ENCODE measurements at places on chromosomes 3 and 15. TPM values are rescaled to one million over a fixed set of nuclear protein-coding genes. Genes with fewer than 3 reads are reported as not detected.

Gene TTC14
- total RNA-seq: 33.2 TPM

Gene CCDC33
- total RNA-seq: not detected

Gene TRNT1
- 41.1 TPM for total RNA-seq

Gene SUSD5
- total RNA-seq: not detected

Gene ZDHHC19
- total RNA-seq: 5.5 TPM

DNA sequence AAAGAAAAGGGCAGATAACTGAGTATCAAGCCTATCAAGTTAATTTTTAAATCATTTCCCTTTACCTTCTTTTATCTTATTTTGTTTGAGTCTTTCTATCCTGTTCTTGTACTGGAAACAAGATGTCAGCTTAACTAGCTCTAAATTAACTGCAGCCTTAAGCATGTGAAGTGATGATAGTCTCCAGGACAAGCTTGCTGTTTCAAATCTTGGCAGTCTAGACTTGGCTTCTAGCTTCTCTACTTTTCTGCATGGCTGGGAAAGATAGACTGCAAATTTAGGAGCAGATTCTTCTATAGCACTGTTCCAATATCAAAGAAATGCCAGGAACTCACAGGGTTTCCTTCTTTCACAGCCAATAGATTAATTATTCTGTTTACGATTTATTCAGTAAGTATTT is 1034.4 kb downstream of the TUSC7 start:
- no peaks in the 10 kb centered on the region for H3K36me3 ChIP-seq
- H3K4me1 ChIP-seq: no peaks in the 10 kb centered on the region
- H3K27ac ChIP-seq: no peak overlapping the region
- no peak overlapping the region for H3K4me3 ChIP-seq

DNA sequence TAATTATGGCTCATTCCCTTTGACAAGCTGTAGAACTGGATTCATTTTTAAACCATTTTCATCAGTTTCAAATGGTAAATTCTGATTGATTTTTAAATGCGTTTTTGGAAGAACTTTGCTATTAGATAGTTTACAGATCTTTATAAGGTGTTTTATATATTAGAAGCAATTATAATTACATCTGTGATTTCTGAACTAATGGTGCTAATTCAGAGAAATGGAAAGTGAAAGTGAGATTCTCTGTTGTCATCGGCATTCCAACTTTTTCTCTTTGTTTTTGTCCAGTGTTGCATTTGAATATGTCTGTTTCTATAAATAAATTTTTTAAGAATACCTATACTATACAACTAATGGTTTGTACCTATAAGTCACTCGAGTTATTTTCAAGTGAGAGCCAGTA is 62.7 kb downstream of the PXYLP1 start:
- DNase-seq: no peak
- no peak overlapping the region for H3K4me3 ChIP-seq
- no peaks in the 10 kb centered on the region for H3K36me3 ChIP-seq
- peaks cover 19% of the 10 kb centered on the region for H3K4me1 ChIP-seq

DNA sequence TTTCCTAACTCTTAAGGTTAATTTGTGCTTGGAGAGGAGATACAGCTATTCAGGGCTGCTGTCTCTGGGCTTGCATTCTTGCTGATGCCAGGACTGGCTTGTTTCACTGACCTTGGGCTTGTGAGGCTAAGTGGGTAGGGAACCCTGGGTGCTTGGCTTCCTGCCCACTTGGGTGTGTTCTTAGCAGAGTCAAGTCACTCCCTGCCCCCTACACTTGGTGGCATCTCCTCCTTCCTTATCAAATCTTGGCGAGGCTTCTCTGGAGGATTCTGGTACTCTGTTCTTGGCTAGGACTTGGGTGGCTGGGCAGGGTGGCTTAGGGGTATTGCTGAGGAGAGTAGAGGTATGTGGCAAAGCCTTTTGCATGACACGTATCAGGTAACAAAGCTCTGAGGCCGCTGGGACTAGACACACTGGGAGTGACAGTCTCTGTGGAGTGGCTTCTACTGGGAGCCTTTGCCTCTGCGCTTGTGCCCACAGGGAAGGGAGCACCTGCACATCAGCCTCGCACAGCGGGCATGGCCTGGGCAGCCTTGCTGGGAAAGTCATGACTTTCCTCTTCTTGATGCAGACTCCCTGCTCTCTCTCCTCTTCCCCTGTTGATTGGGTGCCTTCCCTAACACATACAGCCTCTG is 41.8 kb downstream of the CHCHD6 start:
- no peaks in the 10 kb centered on the region for H3K36me3 ChIP-seq
- no peak overlapping the region for H3K27ac ChIP-seq
- DNase-seq: no peak
- peaks cover 13% of the 10 kb centered on the region for H3K4me1 ChIP-seq

- H3K4me1 ChIP-seq: no peaks in the 10 kb centered on the region
- H3K36me3 ChIP-seq: no peaks in the 10 kb centered on the region
- DNase-seq: no peak
- no peak overlapping the region for H3K27ac ChIP-seq
- H3K27me3 ChIP-seq: peaks cover 13% of the 10 kb centered on the region
Observed at GRCh38 chr3:12234192-12234591, 54.7 kb upstream of the PPARG start.

GRCh38 chr3:41088882-41089281 is 110.4 kb upstream of the CTNNB1 start:
- no peaks in the 10 kb centered on the region for H3K36me3 ChIP-seq
- no peak for DNase-seq
- H3K4me3 ChIP-seq: no peak overlapping the region
- no peaks in the 10 kb centered on the region for H3K4me1 ChIP-seq

DNA sequence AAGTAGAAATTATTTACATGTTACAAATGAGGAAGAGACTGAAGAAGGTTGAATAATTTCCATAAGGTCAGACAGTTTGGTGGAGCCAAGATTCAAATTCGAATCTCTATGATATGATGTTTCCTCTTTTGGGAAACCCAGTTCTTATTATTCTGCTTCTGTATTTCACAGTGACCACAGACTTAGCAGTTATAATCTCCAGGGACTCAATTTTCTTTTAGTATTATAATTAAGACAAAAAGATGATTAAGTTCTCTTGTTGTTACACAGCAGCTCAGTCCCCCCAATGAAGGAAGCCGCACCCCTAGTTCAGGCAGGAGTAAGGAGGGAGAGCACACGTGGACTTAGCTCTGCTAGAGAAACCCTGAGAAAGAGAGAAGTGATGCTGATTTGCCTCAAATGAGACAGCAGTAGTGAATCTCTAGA is 130.6 kb downstream of the CCNL1 start:
- no peaks in the 10 kb centered on the region for H3K27me3 ChIP-seq
- H3K4me3 ChIP-seq: no peak overlapping the region
- H3K27ac ChIP-seq: no peak overlapping the region
- no peak for DNase-seq
- no peaks in the 10 kb centered on the region for H3K4me1 ChIP-seq
- no peaks in the 10 kb centered on the region for H3K36me3 ChIP-seq

DNA sequence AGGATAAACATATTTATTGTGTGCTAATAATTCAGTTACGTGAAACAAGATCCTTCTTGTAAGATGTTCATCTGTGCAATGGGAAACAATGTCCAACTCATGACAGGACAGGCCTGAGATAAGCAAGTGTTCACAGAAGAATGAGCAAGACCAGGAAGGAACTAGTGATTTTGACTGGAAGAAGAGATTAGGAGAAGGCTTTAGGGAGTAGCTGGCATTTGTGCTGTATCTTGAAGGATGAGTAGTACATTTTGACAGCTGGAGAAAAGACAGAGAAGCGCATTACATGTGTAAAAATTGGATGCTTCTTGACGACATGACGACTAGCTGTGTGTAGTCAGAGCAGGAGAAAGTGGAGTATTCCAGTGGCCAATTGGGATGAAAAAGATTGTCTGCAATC is 48.4 kb downstream of the GBE1 start:
- H3K4me3 ChIP-seq: no peak overlapping the region
- DNase-seq: peak; percentile 68
- no peaks in the 10 kb centered on the region for H3K36me3 ChIP-seq
- 0 out of 3 replicates have a peak overlapping the region, but pooled peaks have one; percentile 50 for H3K27ac ChIP-seq
- no peaks in the 10 kb centered on the region for H3K27me3 ChIP-seq

GRCh38 chr3:193902607-193903511 is 233.1 kb upstream of the HES1 start:
- no peaks in the 10 kb centered on the region for H3K27me3 ChIP-seq
- peaks cover 8% of the 10 kb centered on the region for H3K4me1 ChIP-seq
- H3K4me3 ChIP-seq: no peak overlapping the region
- no peak overlapping the region for H3K27ac ChIP-seq
- no peaks in the 10 kb centered on the region for H3K36me3 ChIP-seq
